ENCODE measurements at places on chromosomes 1 and 21. TPM values are rescaled to one million over a fixed set of nuclear protein-coding genes. Genes with fewer than 3 reads are reported as not detected.

PLA2G2F gene
- total RNA-seq, result not detected

RHD gene
- not detected for total RNA-seq

GJA9 gene
- total RNA-seq, result not detected

LCE2A gene
- total RNA-seq, result not detected

TTC22 gene
- total RNA-seq, result 9.9 TPM

CCDC190 gene
- total RNA-seq, result not detected

INTS7 gene
- total RNA-seq, result 34.8 TPM

DNA sequence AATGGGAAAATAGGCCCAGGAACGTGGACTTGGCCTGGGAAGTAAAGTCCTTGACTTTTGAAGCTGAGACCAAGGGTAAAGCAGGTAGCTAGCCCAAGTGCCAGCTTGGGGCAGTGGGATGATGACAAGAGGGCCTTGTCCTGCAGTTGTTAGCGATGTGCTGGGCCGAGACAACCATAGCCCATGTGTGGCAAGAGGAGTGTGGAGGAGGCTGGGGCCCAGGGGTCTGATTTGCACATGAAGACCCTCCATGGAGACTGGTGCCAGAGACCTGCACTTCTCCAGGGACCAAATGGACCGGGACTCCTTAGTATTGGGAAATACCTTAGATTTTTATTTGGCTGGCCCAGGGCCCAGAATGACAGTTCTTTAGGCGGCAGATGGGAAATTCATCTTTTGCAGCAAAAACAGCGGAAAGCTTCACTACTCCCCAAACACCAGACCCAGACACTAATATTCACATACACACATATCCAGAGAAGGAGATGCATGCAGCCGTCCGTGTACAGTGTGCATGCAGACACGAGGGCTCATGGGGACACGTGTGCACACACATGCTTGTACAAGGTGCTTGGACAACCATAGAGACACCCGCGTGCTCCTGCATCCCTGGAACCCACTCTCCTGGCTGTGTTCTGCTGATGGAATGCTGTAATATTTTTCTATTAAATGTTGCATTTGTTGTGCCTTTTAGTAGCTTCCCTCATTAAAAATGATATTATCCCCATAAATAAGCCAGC is 78.1 kb upstream of the CSF3R start:
- peaks cover 5% of the 10 kb centered on the region for H3K27me3 ChIP-seq
- no peaks in the 10 kb centered on the region for H3K36me3 ChIP-seq
- no peak overlapping the region for H3K4me3 ChIP-seq
- no peaks in the 10 kb centered on the region for H3K4me1 ChIP-seq

DNA sequence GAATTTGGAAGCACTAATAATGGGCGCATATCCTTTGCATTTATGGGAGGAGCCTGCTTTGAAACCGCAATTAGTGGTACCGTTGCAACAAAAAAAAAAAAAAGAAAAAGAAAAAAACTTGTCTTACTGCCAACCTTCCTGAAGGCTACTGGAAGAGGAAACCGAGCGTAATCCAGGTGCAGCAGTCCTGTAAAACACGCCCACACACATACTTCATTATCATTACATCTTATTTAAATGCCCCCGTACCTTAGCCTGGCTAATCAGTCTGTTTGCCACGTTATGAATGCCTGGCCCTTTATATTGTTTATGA is 686 bp upstream of the ZNF281 start:
- peaks cover 37% of the 10 kb centered on the region for H3K36me3 ChIP-seq
- H3K27ac ChIP-seq, result peak overlapping the region; percentile 94
- peak overlapping the region; percentile 97 for H3K4me3 ChIP-seq
- peaks cover 8% of the 10 kb centered on the region for H3K27me3 ChIP-seq
- no peak for DNase-seq

GRCh38 chr1:53401813-53402745 is 57.1 kb upstream of the DMRTB1 start:
- H3K4me3 ChIP-seq, result no peak overlapping the region
- no peak overlapping the region for H3K27ac ChIP-seq
- no peaks in the 10 kb centered on the region for H3K36me3 ChIP-seq
- no peaks in the 10 kb centered on the region for H3K4me1 ChIP-seq

DNA sequence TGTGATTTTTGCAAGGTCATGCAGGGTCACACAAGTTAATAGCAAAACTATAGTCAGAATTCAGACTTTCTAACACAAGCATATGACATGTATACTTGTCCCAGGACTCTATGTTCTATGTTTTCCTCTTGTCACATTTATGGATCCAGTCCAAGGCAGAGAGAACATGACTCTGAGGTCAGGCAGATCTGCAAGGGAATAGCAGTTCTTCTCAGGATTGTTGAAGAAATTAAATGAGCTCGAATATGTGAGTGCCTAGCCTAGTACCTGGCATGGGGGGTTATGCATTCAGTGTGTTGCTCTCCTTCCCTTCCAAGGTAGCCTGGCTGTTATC is 9.5 kb upstream of the RPTN start:
- no peak overlapping the region for H3K4me3 ChIP-seq
- DNase-seq, result no peak
- H3K36me3 ChIP-seq, result peaks cover 3% of the 10 kb centered on the region
- peaks cover 15% of the 10 kb centered on the region for H3K27me3 ChIP-seq
- H3K27ac ChIP-seq, result no peak overlapping the region

All from activated CD4-positive, alpha-beta T cell treated with anti-CD3 and anti-CD28 coated beads, Interleukin-2, amount 10 ng/mL, durations not matched to agents 7 days and 5 days (primary cell).